ENCODE measurements at places on chromosomes 6 and 20.

DNA sequence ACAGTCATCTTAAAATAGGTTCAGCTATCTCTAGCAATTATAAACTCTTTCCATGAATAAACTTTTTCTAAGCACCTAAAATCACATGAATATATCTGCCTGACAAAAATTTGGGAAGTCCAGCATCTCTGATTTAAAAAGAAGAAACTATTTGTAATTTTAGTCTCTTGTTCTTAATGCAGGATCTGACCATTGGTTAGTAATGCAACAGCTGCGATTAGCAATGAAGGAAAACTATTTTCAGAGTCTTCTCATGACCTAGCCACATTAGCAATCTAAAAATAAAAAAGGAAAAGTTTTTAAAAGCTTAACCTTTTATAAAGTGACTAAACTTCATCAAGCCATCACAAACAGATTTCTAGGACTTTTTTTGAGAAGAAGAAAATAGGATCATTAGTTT lies 97.5 kb downstream of the PTPRK start:
- no peak for DNase-seq

GRCh38 chr6:38499529-38500096 lies 140.1 kb downstream of the BTBD9 start:
- no peak for DNase-seq

DNA sequence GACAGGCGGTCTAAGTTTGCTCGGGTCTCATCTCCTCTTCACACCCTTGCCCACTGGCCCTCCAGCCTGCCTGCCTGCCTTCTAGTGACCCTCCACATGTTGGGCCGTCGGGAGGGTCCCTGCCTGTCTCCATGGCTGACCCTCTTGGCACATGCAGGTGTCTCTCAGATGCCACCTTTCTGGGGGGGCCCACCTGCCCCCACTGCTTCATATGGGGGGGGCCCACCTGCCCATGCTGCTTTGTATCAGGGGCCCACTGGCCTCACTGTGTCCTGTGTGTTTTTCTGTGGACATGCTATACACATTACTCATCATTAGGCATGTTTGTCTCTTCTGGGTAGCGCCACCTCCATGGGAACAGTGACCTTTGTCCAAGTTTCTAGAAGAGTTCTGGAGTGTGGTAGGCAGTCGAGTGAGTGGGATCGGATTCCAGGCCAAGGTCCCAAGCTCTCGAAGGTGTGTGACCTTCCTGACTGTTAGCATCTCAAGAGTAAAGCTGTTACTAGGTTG lies 40.4 kb upstream of the KIF25 start:
- no peak for DNase-seq

- peak; percentile 84 for DNase-seq
Observed at GRCh38 chr6:116287689-116288282, 8.1 kb upstream of the TSPYL1 start.

DNA sequence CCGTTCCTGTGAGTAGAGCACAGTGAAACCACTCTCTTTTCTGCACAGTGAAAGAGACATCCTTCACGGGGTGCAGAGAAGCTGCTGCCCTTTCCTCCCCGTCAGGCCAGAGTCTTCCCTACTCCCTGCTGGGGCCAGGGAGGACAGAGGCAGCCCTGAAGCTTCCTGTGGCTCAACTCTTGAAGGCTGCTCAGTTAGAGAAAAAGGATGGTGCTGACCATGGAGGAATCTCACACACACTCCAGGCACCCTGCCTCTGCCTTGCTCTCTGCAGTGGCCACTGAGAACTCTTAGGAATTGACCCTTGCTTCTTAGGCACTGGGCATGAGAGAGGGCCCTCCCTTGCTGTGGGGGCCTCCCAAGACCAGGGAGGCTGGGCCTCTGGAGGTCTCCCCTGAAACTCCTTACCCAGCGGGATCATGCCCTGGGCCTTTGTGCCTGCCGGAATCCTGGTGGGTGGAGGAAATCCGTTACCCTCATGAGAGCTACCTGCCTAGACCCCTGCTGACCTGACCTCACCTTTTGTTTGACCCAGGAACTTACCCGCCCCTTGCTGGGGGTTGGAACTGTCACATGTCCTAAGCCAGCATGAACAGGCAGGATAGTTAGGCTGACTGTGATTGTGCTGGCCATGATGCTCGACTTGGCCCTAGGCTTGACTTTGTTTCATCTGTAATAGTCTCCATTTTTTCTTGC lies 65.0 kb upstream of the CD93 start:
- no peak for DNase-seq

DNA sequence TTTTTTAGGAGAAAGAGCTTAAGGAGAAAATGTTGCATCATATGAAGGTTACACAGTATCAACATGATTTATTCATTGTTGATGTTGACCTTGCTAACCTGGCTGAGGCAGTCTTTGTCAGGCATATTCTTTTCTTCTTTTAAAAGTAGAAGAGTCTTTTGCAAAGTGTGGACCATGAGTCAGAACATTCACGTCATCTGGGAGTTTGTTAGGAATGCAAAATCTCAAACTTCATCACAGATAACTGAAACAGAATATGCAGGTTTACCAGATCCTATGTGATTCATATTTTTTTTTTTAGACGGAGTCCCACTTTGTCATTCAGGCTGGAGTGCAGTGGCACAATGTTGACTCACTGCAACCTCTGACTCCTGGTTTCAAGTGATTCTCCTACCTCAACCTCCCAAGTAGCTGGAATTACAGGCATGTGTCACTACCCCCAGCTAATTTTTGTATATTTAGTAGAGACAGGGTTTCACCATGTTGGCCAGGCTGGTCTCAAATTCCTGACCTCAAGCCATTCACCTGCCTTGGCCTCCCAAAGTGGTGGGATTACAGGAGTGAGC lies 530.4 kb upstream of the BTBD3 start:
- peak; percentile 9 for DNase-seq

DNA sequence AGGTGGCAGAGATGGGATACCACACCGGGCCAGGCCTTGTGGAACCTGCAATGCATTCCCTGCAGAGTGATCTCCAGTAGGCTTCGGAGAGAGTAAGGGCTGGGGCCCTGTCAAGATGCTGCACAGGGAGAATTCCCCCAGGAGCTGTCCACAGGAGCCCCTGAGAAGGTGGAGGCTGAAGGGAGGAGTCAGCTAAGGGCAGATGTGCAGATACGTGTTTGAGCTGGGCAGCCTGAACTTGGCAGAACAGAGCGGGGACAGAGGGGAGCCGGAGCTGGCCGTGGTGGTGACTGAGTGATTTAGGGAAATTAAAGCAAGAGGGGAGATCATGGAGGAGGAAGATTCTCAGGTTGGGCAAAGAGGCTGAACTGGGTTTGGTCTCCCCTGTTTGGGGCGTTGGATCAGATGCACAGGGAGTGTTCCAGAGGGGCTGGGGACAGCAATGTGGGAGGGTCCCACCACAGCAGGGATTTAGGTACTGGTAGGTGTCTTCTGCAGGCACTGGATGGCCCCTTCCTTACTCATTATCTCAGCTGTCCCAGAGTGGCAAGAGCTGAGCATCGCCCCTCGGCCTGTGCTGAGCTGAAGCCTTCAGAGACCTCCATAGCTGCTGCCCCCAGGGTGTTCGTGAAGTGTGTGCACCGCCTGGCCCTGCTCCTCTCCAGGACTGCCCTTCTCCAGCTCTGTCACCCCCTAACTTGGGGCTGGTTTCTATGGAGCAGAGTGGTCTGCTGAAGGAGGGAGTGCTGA lies 3.8 kb upstream of the NCR2 start:
- DNase-seq: no peak

GRCh38 chr20:16314748-16315159 lies 258.5 kb downstream of the KIF16B start:
- DNase-seq: no peak

DNA sequence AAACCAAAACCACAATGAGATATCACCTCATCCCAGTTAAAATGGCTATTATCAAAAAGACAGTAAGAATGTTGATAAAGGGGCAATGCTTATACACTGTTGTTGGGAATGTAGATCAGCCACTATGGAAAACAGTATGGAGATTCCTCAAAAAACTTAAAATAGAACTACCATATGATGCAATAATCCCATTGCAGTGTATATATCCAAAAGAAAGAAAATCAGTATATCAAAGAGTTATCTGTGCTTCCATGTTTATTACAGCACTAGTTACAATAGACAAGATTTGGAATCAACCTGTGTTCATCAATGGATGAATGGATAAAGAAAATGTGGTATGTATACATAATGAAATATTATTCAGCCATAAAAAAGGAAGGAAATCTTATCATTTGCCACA lies 3.5 kb upstream of the FABP7 start:
- no peak for DNase-seq

All from RKO (cell line).